Hair follicle dermal papilla cell (primary cell): ENCODE measurements at places on chromosomes 12 and 14. TPM values are rescaled to one million over a fixed set of nuclear protein-coding genes. Genes with fewer than 3 reads are reported as not detected.

The SYCP3 gene
- total RNA-seq: 0.16 TPM in 1 of 2 replicates, not detected in the other

The TEX52 gene
- total RNA-seq: not detected in 2 replicates

The PPFIA2 gene
- total RNA-seq: 2.7 and 5.4 TPM in 2 replicates

The LALBA gene
- total RNA-seq: 0.24 TPM in 1 of 2 replicates, not detected in the other

The ALX1 gene
- 0.16 TPM in 1 of 2 replicates, not detected in the other for total RNA-seq

The GLI1 gene
- total RNA-seq: 0.16 and 0.61 TPM in 2 replicates

The MYBPC1 gene
- not detected in 2 replicates for total RNA-seq

The CLEC12A gene
- total RNA-seq: 0.65 TPM in 1 of 2 replicates, not detected in the other

The CD4 gene
- total RNA-seq: 1.7 and 3.2 TPM in 2 replicates

The PRKD1 gene
- 8.0 and 11.4 TPM in 2 replicates for total RNA-seq
